SW 1271 (cell line): ENCODE measurements at places on chromosomes 7 and 10.

DNA sequence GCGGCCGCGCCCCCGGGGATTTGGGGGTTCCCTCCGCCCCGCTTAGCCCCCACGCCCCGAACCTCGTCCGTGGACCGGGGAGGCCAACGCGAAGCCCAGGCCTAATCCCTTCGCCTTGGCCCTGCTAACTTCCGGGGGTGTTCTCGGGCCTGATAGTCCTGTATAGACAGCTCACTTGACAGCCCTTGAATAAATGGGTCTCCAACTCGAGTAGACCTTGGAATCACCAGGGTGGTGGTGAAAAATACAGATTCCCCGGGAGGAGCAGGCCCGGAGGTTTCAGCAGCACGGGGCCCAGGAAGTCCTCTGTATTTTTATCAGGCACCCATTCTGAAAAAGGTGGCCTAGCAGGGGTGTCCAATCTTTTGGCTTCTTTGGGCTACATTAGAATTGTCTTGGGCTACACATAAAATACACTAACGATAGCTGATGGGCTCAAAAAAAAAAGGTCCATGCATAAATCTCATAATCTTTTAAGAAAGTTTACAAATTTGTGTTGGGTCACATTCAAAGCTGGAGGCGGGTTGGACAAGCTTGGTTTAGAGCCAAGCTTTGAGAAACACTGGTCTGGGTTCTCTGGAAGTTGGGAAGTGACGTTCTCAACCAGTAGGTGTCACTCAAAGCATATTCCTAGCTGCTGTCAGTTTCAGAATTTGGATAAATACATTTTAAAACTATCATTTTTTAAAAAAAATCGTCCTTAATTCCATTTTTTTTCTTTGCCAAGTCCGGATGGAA, 221.7 kb downstream of the PHTF2 start:
- peak; percentile 70 for DNase-seq

GRCh38 chr10:50470345-50470744, 153.4 kb downstream of the SGMS1 start:
- no peak for DNase-seq

- no peak for DNase-seq
These were observed 448.2 kb downstream of the DNAJB6 start for GRCh38 chr7:157784979-157785441.

DNA sequence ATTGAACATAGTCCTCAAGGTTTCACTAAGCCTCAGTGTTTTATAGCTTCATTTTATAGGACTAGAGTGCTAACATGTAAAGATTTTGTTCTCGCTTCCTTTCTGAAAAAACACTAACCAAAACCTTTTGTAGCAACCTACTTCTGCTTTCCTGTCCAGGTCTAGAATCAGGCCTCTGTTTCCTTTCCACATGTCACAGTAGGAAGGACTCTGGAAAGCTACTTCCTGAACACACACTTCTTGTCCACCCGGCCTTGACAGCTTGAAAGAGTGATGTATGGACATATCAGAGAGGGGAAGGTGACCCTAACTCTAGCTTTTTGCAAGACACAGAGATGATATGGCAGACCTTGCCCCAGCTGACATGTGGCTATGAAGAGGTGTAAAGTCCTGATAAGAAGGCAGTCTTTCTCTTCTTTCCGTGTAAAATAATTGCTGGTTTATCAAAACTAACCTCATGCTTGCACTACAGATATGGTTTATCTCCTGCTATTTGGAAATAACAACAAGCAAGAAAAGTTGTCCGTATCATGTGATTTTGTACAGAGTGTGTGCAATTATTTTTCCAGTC, 175.4 kb downstream of the SKAP2 start:
- DNase-seq: no peak

DNA sequence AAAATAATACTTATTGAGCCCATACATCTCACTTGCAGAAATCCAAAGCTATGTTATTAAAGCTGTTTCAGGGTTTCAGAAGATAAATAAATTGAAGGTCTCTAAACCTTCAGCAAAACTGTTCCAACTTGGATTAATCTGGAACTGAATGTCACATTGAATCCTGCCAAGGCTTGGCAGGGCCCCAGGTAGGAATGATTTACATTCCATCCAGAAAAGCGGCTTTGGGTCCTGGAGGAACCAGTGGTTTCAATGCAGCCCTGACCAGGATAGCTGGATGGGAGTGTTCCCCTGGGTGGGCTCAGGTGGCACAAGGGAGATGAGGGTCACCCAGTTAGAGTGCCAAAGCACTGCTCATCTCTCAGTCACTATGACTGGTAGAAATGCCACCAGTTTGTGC, 37.0 kb upstream of the TMEM72 start:
- DNase-seq: no peak

- no peak for DNase-seq
These were observed 32.0 kb downstream of the CUL2 start for GRCh38 chr10:35058134-35058533.

DNA sequence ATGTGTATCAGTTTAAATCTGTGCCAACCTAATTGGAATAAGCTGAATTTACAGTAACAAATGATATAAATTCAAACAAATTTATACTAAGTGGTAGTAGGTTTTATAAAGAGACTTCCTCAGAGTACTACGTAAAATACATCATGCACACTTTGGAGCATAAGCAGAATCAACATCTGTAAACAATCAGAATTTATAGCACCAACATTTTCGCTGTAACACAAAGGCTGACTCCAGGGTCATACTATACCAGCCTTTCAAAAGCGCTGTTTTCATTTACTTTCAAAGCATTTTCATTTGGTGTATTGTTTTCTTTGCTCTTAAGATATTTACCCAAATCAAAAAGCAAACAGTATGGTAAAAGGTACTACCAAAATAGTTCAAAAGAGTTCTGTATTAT, 29.3 kb upstream of the TMEM168 start:
- DNase-seq: no peak

GRCh38 chr10:129038522-129038921, 428.5 kb upstream of the MGMT start:
- DNase-seq: no peak

GRCh38 chr7:82803411-82803810, 359.3 kb downstream of the PCLO start:
- peak; percentile 22 for DNase-seq

GRCh38 chr7:156533964-156534363, 106.6 kb upstream of the RNF32 start:
- DNase-seq: no peak

GRCh38 chr7:51591223-51591622, 274.6 kb upstream of the COBL start:
- no peak for DNase-seq

DNA sequence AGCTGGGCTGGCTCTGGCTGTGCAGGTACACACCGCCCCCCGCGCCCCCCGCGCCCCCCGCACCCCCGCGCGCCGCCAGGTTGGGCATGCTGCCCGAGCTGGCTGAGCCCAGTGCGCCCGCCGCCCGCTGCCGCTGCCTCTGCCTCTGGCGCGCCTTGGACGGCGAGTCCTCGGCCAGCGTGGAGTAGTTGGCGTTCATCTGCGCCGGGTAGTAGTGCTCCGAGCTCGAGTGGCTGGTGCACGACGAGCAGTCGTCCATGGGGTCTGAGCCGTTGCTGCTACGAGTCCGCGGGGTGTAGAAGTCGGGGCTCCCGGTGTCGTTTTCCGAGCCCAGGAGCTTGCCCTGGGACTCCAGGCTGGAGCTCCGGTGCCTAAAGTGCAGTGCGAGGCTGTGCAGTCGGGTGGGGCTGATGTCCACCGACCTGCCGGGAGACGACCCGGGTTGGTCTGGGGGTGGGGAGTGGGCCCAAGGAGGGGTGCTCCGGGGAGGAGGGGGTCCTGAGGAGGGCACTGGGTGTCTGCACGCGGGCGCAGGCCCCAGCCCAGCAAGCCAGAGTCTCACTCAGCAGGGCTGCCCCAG, 70.4 kb downstream of the PRPF18 start:
- no peak for DNase-seq

GRCh38 chr10:12540341-12540781, 191.0 kb downstream of the CAMK1D start:
- DNase-seq: no peak

- DNase-seq: peak; percentile 7
These were observed at the start of gene UNC5B for GRCh38 chr10:71212318-71213126. TSS of gene UNC5B (plus strand) at chr10:71212570. CDS start at chr10:71212986, 416 bp downstream.

- no peak for DNase-seq
These were observed 163.1 kb downstream of the PPP1R17 start for GRCh38 chr7:31850066-31850465.

DNA sequence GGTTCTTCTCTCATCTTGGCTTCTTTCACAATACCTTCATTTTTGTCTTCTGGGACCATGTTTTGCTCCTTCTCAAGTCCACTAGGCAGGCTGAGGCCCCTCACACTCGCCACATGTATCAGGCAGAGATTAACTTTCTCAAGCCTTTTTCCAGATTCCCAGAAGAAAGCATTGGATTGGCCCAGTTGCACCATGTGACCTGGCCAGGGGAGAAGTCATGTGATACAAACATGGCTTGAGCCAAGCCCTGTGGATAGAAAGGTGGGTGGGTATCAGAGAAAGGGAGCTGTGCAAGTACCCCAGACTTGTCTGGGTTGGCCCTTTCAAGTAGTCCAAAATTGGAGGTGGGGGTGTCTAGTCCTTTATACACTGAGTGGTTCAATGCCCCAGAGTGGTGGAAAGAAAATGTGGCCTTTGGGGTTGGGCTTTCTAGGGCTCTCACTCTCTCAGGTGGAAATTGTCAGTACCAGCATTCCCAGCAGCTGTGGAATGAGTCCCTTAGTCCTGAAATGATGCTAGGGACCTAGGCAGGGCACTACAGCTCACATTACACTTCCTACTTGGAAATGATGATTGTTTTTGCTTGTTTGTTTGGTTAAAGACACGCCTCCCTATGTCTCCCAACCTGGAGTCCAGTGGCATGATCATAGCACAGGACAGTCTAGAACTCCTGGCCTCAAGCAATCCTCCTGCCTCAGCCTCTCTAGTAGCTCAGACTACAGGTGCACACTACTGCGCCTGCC, 36.9 kb upstream of the C10orf67 start:
- no peak for DNase-seq

DNA sequence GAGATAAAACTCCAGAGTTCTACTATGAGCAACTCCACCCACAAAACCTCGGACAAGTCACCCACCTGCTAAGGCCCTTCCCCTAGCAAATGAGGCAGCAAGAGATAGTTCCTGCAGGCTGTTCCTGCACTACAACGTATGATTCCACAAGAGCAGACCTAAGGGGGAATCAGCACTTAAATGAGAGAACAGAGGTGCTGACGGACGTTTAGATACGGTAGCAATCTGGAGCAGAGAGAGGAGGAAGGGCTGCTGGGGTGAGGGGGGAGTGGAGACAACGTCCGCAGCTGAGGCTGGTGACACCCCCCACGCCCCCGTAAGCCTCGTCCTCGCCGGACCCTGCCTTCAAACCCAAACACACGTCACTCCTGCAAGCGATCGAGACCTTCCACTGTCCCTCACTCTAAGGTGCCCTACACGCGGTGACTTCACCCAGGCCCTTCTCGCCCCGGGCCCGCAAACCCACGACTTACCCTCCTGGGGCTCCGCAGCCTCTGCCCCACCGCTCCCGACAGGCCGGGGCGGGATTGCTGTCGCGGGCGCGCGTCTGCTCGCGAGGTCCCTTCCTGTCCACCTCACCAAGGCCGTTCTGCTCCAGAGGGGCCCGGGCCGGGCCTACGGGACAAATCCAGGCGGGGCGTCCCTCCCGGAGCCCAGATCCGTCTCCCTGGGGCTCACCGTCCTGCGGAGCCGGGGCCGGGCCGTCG, 635 bp downstream of the ZNF12 start:
- DNase-seq: no peak

- no peak for DNase-seq
These were observed 276.5 kb upstream of the LRGUK start for GRCh38 chr7:133850497-133851280.

- no peak for DNase-seq
These were observed 128.2 kb downstream of the UBE2H start for GRCh38 chr7:129824291-129825208.

GRCh38 chr7:45108863-45109262, 2.6 kb downstream of the TBRG4 start:
- no peak for DNase-seq

DNA sequence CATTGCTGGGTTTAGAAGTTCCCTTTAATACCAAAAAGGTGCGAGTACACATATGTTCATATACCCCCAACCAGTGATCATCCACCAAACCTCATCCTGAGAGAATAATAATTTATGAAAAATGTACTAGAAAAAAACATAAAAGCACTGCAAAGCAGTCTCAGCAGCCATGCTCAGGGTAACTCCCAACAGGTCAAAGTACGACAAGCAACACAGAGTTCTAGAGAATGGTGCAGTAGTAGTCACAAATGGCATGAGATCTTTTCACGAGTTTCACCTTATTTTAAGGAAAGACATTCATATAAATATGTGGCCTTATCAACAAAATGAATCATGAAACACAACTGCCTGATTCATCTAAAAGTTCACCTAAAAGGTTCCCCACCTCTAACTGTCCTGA, 338.5 kb downstream of the PARD3 start:
- no peak for DNase-seq

DNA sequence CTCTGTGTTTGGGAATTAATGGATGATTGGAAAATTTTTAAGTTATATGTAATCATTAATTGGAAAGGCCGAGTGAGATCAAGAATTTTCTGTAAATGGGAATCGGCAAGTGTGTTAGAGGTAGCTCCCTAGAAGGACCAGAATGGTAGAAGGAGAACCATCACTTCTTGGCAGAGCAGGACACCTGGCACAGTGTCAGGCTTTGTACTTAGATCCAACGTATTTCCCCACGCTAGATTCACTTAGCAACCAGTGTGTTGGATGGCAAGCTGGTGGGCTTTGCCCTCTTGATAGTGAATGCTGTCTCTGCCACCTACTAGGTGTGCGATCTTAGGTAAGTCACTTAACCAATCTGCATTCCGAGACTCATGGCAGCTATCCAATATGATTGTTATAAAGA, 107.8 kb upstream of the ZNF438 start:
- DNase-seq: no peak

DNA sequence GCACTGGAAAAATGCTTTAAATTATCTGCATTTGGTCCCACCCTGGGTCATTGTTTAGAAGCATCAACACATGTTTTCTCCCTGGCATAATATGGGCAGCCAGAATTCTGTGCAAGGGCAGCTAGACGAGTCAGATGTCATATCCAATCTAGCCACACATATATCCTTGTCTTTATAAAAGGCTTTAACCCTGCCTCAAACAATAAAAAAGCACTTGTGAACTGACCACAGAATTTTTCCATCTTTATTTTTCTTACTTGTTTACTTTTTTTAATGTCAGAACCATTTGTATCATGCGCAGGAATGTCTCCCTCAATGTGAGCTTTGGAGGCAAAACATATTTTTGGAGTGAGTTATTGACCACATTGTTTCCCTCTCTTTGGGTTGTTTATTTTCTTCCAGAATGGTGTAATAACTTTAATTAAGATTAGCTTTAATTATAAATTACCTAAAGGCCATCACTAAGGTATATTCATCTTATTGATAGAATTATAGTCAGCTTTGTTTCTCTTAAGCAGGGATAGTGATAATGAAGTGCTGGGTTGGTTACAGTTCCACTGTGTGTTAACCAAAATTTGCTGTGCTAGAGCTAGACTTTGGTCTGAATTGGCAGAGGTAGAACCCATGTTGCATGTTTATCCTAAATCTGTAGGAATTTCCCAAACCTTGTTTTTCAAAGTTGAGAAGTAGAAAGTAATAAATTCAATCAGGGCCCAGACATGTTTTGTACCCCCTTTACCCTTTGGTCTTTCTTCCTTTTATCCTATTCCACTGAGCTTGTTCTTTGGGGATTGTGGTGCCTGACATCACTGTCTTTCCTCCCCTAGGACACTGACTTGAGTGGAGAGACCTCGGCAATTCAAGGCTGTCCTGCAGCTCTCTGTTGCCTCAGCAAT, 1078.4 kb downstream of the KCNMA1 start:
- no peak for DNase-seq
